ENCODE measurements at places on chromosomes 2 and 18.

- DNase-seq, result no peak
Observed at GRCh38 chr2:19987936-19988335, 2.0 kb downstream of the WDR35 start.

DNA sequence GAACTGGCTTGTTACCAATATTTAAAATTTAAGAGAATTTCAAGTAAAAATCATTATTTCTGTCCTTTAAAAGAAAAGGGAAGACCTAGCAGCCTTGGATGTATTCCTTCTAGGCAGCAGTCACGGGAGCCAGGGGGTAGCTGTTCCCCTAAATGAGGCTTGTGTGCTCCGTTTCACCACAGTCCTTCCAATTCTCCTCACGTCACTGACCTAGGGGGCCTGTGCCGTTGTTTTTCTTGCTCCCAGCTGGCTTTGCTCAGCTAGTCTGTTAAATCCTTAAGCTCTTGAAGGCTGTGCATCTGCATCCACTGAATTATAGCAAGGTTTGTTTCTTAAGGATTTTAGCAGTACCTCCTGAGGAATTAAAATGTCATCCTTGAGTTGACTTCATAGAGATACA, 9.9 kb downstream of the KLHL23 start:
- DNase-seq, result no peak

GRCh38 chr2:238155761-238156694, 2.7 kb upstream of the ERFE start:
- no peak for DNase-seq

DNA sequence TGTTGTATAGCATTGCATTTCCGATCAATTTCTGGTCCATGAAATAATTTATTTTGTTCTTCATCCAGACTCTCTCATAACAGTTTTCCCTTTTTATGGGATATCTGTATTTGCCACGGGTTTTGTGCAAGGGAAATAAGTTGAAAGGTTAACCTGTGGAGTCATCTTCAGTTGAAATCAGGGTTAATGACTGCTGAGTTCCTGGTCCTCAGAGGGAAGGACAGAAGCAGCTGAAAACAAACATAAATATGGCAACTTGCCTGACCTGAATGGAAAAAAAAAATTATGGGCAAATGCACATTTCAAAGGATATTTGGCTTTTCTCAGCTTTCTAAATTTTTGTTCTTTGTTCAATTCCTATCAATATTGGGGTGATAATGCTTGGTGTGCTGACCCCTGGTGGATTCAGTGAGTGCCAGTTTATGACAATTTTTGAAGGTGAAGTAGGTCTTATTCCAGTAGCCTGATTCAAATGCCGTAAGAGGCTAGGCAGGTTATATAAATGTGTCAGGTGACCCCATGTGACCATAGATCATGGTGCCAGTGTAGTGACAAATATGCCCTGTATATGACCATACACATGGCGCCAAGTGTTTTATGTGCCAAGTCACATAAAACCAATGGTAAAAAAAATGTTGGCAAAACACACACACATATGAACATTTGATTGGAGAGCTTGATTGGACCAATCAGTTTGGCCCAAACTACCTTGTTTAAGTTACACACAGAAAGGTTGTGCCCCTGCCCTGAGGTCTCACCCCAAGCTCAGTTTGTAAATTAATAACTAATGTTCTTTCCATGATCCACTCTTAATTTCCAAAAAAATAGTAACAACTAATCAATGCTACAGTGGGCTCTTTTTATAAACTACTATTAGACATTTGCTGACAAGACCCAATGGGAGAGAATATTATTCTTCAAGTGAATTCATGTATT, 47.6 kb upstream of the FAM124B start:
- DNase-seq, result no peak

DNA sequence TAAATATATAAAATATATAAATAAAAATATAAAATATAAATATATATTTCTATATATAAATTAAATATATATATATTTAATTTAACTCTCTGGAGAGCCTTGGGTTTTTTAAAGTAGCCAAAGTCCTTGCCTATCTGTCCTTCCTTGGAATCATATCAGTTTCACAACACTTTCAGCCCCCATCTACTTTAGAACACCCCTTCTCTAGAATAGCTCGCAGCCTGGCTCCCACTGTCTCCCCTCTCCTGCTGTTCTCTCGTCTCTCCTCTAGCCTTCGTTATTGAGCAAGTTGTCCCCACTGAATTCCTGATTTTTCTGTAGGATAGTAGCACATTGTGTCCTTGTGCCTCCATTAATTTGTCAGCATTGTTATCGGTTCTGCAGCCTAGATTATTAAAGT, 677.0 kb downstream of the RNF144A start:
- DNase-seq, result no peak

GRCh38 chr2:213086571-213086970, 64.8 kb downstream of the IKZF2 start:
- no peak for DNase-seq

GRCh38 chr2:224927011-224927410, 115.3 kb downstream of the DOCK10 start:
- no peak for DNase-seq

DNA sequence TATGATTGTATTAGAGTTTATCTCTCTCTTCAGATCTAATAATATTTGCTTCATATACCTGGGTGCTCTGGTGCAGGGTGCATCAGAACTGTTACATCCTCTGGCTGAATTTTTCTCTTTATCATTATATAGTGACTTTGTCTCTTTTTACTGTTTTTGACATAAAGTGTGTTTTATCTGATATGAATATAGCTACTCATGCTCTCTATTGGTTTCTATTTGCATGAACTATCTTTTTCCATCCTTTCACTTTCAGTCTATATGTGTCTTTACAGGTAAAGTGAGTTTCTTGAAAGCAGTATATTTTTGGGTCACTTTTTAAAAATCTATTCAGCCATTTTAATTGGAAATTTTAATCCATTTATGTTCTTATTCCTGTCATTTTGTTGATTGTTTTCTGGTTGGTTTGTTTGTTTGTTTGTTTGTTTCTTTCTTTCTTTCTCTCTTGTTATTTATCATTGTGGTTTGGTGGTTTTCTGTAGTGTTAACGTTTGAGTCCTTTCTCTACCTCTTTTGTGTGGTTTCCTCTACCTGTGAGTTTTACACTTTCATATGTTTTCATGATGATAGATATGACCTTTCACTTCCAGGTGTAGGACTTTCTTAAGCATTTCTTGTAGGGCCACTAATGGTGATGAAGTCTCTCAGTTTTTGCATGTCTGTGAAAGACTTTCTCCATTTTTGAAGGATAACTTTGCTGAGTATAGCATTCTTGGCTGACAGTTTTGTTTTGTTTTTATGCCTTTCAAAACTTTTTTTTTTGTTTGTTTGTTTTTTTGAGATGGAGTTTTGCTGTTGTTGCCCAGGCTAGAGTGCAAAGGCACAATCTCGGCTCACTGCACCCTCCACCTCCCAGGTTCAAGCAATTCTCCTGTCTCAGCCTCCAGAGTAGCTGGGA, 54.9 kb downstream of the CCNT2 start:
- no peak for DNase-seq

DNA sequence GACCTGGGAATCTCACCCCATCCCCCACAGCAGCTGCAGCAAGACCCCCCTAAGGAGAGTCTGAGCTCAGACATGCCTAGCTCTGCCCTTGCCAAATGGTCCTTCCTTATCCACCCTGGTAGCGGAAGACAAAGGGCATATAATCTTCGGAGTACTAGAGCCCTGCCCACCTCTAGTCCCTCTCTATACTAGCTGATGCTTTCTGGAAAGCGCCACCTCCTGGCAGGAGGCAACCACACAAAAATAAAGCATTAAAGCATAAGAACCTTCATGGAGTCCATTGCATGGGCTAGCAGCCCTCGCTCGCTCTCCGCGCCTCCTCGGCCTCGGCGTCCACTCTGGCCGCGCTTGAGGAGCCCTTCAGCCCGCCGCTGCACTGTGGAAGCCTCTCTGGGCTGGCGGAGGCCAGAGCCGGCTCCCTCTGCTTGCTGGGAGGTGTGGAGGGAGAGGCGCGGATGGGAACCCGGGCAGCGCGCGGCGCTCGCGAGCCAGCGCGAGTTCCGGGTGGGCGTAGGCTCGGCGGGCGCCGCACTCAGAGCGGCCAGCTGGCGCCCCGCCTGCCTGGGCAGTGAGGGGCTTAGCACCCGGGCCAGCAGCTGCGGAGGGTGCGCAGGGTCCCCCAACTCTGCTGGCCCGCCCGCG, 941.2 kb downstream of the SUCLG1 start:
- DNase-seq, result no peak

GRCh38 chr2:165011199-165011598, 55.9 kb upstream of the SLC38A11 start:
- DNase-seq, result no peak

DNA sequence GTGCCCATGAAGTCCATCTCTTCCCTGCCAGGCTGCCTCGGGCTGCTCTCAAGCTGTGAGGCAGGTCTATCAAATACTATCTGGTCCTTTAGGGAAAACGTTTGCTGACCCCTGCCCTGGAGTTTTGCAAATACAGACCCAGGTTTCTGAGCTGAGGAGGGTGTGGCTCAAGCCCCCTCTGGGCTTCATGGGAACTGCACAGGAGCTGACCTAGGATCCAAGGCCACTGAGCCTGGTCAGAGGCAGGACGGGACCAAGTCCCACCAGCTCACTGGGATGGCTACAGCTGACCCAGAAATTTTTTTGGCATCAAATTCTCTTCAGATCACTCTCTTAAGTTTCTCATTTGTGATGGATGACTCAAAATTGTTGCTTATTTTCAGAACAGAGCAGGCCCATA, 14.1 kb downstream of the ZNF516 start:
- no peak for DNase-seq

- no peak for DNase-seq
Observed at GRCh38 chr2:209577376-209578357, 153.8 kb downstream of the MAP2 start.

DNA sequence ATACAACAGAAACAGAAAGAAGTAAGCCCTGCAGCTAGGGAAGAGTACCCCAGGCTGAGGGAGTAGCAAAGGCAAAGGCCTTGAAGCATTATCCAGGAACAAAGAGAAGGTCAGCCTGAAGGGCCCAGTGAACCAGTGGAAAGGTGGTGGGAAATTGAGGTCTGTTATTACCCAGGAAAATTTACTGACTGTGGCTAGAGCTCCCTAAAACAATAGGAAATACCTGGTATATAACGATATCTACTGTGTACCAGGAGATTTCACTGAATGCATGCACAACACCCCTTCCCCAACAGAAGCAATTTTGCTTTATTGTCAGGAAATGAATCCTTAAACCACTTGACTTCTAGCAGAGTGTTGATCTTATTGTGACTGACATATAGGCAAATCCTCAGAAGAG, 365.3 kb downstream of the ERBB4 start:
- no peak for DNase-seq

GRCh38 chr18:10912790-10913545, 236.4 kb downstream of the PIEZO2 start:
- DNase-seq, result no peak

GRCh38 chr18:66548747-66549146, 55.1 kb downstream of the CDH19 start:
- no peak for DNase-seq

- DNase-seq, result no peak
Observed at GRCh38 chr18:1846640-1847039, 724.7 kb downstream of the METTL4 start.

- DNase-seq, result no peak
Observed at GRCh38 chr2:202848813-202849212, 22.8 kb downstream of the ICA1L start.

- DNase-seq, result no peak
Observed at GRCh38 chr18:57789090-57789489, 14.0 kb downstream of the ATP8B1 start.

- no peak for DNase-seq
Observed at GRCh38 chr18:13324880-13325279, 106.3 kb downstream of the LDLRAD4 start.

DNA sequence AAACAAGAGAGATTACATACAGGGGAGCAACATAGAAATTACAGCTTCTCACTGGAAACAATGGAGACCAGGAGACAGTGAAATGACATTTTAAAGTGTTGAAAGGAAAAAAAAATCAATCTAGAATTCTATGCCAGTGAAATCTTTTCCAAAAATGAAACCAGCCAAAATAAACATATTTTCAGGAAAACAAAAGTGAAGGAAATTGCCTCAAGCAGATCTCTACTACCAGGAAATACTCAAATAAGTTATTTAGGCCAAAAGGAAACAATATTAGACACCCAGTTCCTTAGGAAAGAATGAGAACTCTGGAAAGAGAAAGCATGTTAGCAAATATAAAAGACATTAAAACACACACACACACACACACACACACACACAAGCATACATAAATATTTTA, 339.9 kb upstream of the NCKAP5 start:
- DNase-seq, result no peak

DNA sequence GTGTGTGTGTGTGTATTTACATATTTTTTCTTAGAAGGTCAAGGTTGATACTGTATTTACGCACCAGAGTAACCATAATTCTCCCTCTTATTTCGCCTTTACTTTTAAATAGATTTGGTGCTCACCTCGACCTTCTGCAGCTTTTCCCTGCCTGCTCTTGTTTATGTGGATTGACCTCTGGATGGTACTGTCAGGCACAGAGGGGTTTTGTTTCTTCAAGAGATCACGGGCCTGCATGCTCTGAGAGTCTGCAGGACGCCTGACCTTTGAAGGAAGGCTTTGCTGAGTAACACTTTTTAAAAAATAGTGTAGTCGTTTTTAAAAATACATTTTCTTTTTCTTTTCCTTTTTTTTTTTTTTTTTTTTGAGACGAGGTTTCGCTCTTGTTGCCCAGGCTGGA, 18.1 kb upstream of the EFHD1 start:
- DNase-seq, result no peak

GRCh38 chr2:109137616-109138015, 8.6 kb downstream of the SH3RF3 start:
- DNase-seq, result no peak

GRCh38 chr2:84652431-84652830, 136.1 kb downstream of the DNAH6 start:
- DNase-seq, result no peak

- no peak for DNase-seq
Observed at GRCh38 chr2:118709786-118710185, 137.7 kb downstream of the EN1 start.

GRCh38 chr18:12699747-12700146, 2.8 kb downstream of the CEP76 start:
- DNase-seq, result no peak

DNA sequence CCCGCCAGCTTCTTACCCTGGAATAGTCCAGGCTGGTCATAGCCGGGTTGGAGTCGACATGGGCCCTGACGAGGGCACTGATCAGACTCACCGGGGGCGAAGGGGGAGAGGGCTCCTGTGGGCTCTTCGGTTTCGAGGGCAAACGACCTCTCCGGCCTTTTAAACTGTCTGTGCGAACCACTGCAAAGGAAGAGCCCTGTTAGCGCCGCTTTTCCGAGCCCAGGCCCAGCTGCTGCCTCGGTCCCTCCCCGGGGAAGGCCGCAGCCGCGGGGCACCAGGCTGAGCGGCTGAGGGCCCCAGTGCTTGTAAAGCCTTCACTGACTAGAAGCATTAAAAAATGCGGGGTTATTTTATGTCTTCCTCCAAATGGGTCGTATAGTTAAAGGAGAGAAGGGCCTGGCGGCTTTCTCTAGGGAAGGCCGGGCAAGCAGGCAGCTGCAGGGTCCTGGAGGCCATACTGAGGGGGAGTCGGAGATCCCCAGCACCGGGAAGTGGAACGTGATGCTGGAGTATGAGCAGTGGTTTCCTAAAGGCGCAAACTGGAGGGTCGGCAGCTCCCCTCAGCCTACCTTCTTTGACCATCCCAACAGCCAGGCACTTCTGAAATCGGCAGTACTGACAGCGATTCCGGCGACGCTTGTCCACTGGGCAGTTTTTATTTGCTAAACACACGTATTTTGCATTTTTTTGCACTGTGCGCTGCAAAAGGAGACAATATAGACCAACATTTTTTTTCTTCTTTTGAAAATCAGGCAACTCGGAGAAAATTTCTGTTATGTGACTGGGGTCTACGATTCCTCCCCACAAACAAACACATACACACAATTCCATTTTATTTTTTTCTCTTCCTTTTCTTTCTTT, 4.5 kb downstream of the NR4A2 start:
- DNase-seq, result no peak

Measured in stimulated activated CD8-positive, alpha-beta memory T cell treated with anti-CD3 and anti-CD28 coated beads, Interleukin-7, amount 100 ng/mL, for 4 hours (primary cell).